ENCODE measurements at places on chromosomes 16 and 17. TPM values are rescaled to one million over a fixed set of nuclear protein-coding genes. Genes with fewer than 3 reads are reported as not detected.

GRCh38 chr17:14295676-14296075 is 5.2 kb upstream of the HS3ST3B1 start:
- no peak for DNase-seq

DNA sequence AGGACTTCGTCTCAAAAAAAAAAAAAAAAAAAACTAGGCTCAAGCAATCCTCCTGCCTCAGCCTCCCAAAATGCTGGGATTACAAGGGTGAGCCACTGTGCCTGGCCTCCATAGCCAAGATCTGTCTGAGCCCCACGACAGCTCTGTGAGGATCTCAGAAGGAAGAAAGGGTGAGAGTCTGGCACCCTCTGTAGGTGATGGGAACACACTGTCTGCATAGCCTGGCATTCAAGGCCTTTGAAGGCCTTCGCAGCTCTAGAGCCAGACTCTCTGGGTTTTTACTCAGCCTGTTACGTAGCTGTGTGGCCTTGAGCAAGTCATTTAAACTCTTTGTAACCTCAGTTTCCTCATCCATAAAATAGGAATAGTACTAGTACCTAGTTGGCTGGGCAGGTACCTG is 6.3 kb upstream of the XPO6 start:
- DNase-seq: no peak

GRCh38 chr16:88014252-88014781 is 63.1 kb downstream of the BANP start:
- no peak for DNase-seq

DNA sequence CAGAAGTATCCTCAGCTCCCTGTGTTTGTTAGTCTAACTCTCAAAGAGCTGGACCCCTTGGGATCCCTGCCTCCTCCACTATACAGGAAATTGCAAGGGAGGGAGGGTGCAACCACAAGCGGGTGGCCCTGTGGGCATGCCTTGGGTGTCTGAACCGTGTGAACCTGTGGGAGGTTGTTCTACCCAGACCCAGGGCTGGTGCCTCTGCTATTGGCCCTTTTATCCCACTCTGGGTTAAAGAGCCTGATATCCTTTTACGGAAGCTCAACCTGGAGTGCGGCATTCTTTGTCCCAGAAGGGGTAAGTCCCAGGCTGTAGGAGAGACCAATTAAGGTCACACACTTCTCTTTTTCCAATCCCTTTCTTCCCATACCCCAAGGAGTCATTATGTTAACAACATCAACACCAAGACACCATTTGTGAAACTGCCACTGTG is 53.4 kb downstream of the ARSG start:
- no peak for DNase-seq

DNA sequence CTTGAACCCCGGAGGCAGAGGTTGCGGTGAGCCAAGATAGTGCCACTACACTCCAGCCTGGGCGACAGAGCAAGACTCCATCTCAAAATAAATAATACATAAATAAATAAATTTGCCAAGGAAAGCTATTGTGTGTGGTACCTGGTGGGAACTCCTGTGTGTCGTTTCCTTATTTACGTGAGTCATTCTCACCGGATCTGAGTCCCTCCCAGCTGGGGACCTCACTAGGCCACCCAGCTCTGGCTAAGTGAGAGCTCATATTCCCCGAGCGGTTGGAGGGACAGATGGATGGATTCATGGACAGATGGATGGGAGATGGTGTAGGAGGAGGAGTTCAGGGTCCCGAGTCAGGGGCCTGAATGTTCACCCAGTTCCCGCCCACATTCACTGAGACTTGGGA is 22.9 kb upstream of the C1QL1 start:
- DNase-seq: no peak

GRCh38 chr17:9330611-9331271 is 244.9 kb downstream of the STX8 start:
- no peak for DNase-seq

- no peak for DNase-seq
Measured at GRCh38 chr17:68567035-68567434, 34.1 kb downstream of the FAM20A start.

DNA sequence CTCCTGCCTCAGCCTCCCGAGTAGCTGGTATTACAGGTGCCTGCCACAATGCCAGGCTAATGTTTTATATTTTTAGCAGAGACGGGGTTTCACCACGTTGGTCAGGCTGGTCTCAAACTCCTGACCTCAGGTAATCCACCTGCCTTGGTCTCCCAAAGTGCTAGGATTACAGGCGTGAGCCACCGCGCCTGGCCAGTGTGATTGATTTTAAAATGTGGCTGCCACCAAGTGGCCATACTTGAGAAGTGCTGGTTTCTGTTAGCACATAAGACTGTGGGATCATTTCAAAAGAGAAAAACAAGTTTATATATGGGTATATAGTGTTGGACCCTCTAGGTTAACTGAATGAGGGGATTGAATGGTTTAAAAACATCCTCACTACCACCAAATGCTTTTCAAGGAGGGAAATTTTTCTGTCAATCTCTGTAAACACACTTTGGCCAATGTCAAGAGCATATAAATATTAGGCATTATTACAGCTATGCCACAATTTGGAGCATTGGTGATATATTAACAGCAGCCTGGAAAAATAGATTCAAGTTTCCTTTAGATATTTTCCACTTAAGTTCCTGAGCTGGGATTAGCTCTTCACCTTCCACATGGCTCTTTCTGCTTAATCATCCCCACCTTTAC is 13.5 kb upstream of the DHRS13 start:
- DNase-seq: peak; percentile 12

GRCh38 chr17:80594431-80595269 is 50.0 kb downstream of the RPTOR start:
- no peak for DNase-seq

GRCh38 chr17:59827721-59828477 is 64.8 kb downstream of the TUBD1 start:
- no peak for DNase-seq

GRCh38 chr16:3498988-3499387 is 1.8 kb upstream of the CLUAP1 start:
- no peak for DNase-seq

DNA sequence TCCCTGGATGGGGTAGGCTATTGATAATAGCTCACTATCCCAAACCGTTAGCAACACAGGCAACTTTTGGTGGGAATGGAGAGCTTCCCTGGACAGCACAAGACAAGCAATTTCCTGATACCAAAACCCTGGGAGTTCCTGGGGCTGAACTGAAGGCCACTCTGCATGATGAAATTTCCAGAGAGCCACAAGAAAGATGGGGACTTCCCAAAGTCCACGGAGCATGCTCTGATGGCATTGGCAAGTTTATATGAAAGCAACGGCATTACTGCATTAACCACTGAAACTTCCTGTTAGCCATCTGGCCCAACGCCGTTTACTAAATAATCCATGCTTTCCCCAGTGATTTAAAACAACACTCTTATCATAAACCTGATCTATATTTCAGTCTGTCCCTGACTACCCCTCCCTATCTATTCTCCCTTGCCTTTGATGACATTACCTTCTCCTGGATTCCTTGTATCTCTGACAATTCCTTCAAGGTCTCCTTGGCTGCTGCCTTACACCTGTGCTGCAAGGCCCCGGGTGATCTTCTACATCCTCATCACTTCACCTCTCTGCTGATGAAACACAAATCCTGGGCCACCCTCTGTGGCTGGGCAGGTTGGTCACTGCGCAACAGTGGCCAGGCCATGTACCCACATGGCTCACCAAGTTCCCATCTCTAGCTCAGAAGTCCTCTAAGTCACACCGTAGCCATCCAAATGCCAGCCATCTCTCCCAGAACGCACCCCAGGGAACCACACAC is 108.5 kb upstream of the RCVRN start:
- no peak for DNase-seq

DNA sequence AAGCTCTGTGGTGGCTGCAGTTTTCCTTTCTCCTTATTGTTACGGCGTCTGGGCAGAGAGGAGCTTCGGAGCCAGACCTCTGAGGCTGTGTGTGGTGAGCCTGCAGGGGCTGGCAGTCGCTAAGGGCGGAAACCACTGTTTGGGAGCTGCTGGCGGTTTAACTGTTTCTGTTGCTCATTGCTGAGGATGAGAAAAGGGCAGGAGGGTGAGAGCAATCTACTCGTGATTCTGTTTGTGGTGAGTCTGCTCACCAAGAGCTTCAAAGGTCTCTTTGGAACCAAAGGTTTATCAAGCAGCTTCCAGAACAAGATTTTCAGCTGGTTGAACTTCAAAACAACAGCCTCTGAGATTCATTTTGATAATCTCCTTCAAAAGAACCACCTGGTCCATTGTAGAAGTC is 143.9 kb downstream of the ANKFN1 start:
- DNase-seq: no peak

- no peak for DNase-seq
Measured at GRCh38 chr17:82813299-82814051, 26.3 kb downstream of the ZNF750 start.

GRCh38 chr17:62902531-62903220 is 63.4 kb upstream of the TANC2 start:
- no peak for DNase-seq

- no peak for DNase-seq
Measured at GRCh38 chr16:70630960-70631745, 15.2 kb upstream of the IL34 start.

DNA sequence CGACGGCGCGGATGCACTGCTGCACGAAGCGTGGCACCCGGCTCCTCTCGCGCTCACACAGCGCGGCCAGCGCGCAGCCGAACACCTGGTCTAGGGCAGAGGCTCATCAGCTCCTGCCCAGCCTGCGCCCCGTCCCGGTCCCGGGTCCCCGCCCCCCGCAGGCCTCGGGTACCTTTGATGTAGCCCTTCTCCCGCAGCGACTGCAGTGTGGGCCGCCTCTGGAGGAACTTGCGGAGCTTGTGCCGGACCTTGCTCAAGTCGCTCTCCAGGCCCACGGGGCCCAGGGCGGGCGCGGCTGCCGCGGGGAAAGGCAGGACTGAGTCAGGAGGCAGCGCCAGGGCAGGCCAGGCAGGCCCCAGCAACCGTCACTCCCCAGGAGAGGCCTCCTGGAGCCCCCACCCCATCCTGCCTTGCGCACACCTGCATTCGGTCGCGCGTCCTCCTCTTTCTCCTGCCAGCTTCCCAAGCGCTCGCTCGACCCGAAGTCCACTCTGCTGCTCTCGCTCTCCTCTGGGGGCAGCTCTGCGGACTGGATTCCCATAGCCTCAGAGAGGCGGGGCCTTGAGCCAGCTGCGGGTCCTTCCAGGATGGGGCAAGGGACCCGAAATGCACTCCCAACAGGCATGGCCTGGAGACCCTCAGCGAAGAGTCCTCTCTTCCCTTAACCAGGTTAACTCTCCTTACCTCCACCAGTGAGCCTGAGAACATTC is 36.0 kb downstream of the ARHGAP27 start:
- no peak for DNase-seq

NPIPA5 gene
- 0.48 TPM for polyA plus RNA-seq

SCN4A gene
- polyA plus RNA-seq: 1.2 TPM

FLCN gene
- polyA plus RNA-seq: 27.1 TPM

CCDC78 gene
- polyA plus RNA-seq: 3.6 TPM

ZNF423 gene
- 24.8 TPM for polyA plus RNA-seq

AKTIP gene
- 40.4 TPM for polyA plus RNA-seq

HCRT gene
- not detected for polyA plus RNA-seq

TTYH2 gene
- 18.1 TPM for polyA plus RNA-seq

ZNF48 gene
- 13.1 TPM for polyA plus RNA-seq

APOBR gene
- polyA plus RNA-seq: 0.83 TPM

GGA3 gene
- polyA plus RNA-seq: 44.3 TPM

LRRC37B gene
- 22.1 TPM for polyA plus RNA-seq

SLC4A1 gene
- 13.1 TPM for polyA plus RNA-seq

Measured in renal cortex interstitium (tissue), 15 donors.